GM23248 (cell line): ENCODE measurements at places on chromosomes 2 and 18.

GRCh38 chr18:11288401-11288800 lies 139.0 kb upstream of the PIEZO2 start:
- no peak for DNase-seq

DNA sequence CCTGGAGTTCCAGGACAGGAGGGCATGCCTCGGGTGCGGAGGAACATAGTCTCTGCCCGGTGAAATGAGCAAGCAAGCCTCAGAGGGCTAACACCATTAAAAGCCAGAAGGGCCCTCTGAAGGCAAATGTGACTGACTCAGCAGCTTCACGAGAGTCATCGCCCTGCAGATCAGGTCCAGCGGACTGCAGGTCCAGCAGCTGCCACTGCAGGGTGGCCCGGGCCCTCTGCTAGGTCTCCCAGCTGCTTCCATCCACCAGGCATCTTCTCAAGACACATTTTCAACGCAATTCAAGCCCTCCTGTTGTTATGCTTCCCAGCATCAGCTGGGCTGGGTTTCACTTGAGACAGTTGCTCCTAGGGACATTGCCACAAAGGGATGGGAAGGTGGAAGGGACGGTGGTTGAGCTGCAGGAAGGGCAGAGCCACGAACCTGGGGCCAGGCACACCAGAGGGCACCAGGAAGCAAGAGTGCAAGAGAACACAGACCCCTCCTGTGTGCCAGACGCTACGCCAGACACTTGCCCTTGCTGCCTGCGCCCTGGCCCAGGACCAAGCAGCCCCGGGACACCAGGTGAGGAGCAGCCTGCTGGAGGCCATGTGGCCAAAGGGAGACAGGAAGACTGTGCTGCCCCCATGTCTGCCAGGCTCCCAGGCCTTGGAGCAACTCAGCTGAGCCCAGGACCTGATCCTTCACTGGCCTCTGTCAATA lies 173.0 kb downstream of the HDAC4 start:
- DNase-seq, result peak; percentile 53

- DNase-seq, result no peak
These were observed 42.1 kb upstream of the REL start for GRCh38 chr2:60839126-60839813.

DNA sequence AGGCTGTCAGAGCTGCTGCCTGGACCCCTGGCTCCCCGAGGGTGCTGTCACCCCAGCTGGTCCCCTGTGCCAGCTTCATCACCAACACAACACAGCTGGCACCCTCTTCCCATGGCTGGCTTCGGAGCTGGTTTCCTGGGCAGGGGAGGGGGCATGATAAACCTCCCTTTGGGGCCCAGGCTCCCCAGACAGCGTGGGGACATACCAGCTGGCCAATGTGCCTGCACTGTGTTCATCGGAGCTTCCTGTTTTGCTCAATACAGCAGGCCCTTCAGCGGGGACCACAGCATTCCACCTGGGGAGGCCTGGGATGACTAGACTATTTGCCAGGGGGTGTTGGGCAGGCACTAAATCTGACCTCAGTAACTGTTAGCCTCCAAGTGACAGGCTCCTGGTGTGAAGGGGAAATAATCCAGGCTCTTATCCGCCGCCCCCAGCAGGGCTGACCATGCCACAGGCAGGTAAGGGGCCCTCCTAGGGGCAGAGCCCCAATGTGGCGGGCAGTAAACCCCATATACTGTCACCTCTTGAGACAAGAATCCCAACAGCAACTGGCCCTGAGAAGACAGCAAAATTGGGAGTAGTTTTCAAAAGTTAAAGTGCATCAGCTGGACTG lies 44.6 kb downstream of the EMX1 start:
- DNase-seq, result no peak

GRCh38 chr2:136798766-136799165 lies 33.4 kb downstream of the THSD7B start:
- DNase-seq, result no peak

- no peak for DNase-seq
These were observed 207.0 kb downstream of the ZNF407 start for GRCh38 chr18:74804677-74805076.

- peak; percentile 42 for DNase-seq
These were observed 39.1 kb downstream of the STK17B start for GRCh38 chr2:196131949-196132925.

DNA sequence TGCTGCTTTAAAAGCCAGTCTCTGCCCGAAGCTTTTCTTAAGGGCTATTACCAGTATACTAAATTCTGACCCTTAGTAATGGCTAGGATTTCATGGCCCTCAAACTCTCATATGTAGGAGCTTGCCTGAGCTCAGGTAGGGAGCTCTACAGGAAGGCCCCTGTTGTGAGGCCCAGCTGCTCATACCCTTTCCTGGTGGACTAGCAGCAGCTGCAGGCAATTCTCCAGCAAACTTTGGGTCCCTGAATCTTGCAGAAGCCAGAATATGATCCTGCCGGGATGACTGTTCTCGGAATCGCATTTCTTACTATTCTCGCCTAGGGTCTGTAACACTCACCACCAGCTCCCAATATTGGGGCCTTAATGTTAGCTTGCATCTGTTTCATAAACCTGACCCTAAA lies 106.4 kb upstream of the SERTAD2 start:
- DNase-seq, result no peak

- DNase-seq, result no peak
These were observed 99.4 kb downstream of the TWIST2 start for GRCh38 chr2:238947243-238947760.

DNA sequence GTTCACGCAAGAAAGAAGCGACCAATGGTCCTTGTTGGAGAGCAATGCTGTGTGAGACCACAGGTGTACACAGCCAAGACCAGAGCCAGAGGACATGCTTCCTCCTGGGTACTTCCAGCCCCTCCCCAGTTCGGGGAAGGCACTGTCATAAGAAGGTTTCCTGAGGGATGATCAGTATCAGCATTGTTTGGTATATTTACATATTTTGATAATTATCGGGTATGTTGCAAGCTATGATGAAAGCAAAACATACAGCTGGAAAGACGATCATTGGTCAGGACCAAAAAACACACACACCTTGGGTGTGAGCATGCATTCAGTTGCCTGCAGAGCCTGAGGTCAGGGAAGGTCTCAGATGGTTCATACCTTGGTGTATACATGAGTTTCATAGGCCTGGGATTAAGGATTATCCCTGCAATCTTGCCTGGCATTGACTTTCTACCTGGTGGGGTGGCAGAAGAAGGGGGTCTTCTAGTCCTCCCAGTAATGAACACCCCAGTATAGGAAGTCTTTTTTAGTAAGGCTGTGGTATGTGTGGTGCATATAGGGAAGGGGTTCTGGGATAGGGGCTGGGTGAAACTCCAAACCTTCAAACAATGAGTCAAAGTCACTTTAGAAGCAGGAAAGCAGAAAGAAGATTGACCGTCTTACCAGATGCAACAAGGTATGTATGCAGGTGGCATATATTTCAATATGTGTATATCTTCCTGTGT lies 2.9 kb downstream of the SERPINB2 start:
- DNase-seq, result no peak

- DNase-seq, result no peak
These were observed 20.6 kb downstream of the TMX3 start for GRCh38 chr18:68694316-68694715.

GRCh38 chr2:217367464-217367863 lies 507.6 kb upstream of the TNP1 start:
- peak; percentile 38 for DNase-seq

DNA sequence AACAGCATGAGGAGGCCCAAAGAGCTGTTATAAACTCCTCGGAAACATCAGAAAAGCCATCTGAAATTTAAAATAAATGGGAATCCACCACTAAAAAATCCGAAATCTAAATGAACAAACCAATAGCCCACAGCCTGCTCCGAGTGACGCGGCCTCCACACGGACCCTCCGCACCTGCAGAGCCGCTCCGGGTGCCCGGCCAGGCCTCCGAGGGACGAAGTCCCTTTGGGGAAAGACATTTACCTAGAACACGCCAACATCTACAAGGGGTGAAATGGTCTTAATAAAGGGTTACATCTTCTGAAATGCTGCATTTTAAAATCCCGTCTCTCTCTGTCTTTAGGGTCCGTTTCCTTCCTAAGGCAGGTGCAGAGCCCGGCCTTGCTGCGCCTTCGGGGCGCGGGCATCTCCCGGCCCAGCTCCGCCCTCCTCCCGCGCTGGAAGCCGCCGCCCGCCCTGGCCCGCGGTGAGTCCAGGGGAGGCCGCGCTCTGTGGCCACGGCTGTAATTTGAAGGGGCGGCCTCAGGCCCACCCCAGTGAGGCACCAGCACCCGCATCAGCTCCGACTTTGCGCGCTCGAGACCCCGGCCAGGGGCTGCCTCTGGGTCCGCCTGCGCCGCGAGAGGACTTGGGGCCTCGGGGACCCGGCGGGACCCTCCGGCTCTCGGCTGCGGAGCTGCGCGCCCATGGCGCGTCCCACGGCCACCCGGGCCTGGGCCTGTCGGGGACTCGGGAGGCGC lies 42.3 kb upstream of the CTDP1 start:
- DNase-seq, result no peak

DNA sequence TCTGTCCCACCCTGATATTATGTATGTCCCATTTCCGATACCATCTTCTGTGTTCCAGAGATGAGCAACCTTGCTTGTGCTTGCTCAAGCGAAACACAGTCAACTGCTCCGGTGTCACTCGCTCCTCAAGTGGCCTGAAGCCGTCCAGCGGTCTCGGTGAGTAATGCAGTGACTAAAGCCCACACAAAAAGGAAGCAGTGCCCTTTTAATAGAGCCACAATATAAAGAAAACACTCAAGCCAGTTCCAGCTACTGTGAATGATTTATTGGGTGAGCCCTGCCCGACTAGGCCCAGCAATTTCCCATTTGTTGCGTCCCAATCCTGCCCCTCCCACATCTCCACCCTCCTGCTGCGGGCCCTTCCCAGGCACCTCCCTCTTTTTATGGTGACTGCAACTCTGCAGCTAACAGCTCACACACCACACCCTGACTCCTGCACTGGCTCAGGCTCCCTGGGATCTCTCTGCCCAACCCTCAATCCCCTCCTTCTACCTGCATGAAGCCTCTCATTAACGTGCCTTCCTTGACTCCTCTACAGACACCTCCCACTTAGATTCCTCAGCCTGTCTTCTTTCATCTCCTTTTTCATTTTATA lies 44.2 kb upstream of the DSC1 start:
- no peak for DNase-seq

- peak; percentile 10 for DNase-seq
These were observed 729.6 kb upstream of the ZNF804A start for GRCh38 chr2:183868707-183869106.

DNA sequence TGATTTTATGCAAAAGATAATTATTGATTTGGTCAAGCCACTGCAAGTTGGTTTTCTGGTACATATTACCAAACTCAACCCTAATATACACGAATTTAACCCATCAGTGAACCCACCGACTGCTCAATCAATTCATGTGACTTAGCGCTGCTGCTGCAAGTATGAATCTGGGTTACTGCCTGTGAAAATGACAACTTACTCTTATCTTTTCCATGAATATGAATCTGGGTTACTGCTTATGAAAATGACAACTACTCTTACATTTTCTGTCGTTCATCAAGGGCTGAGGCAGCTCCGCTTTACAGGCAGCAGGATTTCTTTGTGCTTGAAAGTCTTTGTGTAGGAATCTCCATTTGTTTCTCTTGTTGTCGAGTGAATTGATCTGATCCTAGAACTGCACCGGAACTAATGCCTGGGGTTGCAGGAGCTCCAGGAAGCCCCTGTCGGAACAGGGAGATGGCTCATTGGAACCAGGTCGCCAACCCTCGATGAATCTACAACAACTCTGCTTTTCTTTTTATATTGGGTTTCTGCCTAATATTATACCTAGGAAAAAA lies 22.1 kb upstream of the ALKAL2 start:
- no peak for DNase-seq

DNA sequence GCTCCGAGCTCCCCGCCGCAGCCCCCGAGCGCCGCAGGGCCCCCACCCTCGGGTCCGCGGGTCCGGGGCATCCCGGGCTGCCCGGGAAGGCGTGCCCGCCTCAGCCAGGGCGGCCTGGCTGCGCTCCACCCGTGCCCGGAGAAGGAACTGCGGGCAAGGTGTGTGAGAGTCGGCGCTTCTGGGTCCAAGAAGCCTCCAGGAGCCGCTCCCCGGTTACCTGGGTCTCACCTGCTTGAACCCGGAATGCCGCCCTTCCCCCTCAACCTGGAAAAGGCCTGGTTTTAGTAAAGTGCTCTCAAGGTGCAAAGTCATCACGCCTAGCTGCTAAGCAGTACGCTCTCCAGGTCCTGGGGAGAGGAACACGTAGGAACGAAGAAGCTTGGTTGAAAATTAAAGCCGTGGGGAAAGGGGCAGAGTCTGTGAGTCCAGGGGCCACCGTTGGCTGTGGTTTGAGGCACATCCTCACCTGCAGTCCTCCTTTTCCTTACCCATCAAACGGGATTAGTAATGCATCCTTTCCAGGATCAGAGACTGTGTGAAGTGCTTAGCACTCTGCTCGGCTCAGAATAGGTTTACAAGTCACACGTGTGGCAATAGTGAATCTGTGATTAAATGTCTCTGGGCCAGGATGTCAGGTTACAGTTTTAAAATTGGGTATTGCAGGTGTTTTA lies 1.2 kb downstream of the ASAP2 start:
- peak; percentile 60 for DNase-seq
